CD14-positive monocyte (primary cell): ENCODE measurements at places on chromosomes 3 and 15.

DNA sequence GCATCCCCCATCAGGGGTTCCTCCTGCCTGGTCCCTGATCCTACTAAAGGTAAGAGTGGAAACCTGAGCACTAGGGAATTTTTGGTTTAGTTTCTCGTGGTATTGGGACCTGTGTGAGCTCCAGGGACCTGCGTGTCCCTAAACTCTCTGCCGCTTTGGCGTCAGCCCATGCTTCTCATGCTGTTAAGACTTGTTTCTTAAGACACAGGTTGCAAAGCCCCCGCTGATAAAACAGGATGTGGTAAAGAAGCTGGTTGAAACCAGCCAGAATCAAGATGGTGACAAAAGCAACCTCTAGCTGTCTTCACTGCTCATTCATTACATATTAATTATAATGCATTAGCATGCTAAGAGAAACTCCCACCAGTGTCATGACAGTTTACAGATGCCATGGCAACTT lies 64.6 kb downstream of the LYZL4 start:
- DNase-seq: no peak

- DNase-seq: peak; percentile 74
Measured at GRCh38 chr15:48330855-48331795, at the start of gene DUT. DUT (plus strand) TSS chr15:48331429; CDS start chr15:48331516, 87 bp downstream.

GRCh38 chr3:111143-112069 lies 85.2 kb upstream of the CHL1 start:
- no peak for DNase-seq

- DNase-seq: peak; percentile 10
Measured at GRCh38 chr15:69997813-69998212, 99.9 kb downstream of the TLE3 start.

DNA sequence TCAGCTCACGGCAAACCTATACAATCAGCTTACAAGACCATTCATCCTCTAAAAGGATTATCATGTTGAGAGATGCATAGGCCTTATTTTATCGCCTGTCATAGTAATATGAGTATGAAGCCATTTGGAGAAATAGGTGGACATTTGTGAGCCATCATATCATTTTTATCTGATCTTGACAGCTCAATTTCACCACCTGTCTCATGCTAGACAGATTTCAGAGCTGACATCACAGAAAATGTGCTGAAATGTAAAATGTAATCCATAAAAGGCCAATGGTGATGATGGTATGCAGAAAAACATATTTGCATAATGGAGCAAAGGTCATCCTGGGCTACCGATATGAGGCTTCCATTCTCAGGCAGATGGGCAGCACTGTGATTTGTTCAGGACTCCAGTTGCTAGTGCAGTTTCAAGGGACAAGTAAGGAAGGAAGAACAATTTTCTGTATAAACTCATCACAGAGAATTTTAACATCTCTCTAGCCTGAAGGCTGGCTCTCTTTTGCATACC lies 221.5 kb downstream of the ULK4 start:
- DNase-seq: no peak

DNA sequence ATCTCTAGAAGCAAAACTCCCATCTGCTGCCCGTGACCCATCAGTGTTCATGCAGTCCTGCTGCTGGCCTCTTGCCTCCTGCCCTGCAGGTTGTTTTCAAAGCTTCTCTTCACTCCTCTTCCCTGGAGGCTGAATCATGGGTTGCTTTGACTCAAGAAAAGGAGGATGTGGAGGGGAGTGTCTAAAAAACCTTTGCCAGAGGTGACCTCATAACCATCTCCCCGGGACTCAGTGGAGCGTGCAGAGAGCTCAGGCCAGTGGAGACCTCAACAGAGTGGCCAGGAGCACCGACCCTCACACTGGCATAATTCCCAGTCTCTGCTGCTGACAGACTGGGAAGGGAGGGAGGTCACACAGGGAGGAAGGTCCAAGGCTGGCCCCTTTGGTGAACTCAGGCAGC lies 60.9 kb upstream of the ITGA11 start:
- DNase-seq: no peak

- peak; percentile 30 for DNase-seq
Measured at GRCh38 chr3:44355362-44356033, 16.9 kb downstream of the TCAIM start.

- peak; percentile 51 for DNase-seq
Measured at GRCh38 chr3:17645074-17645698, 97.2 kb downstream of the TBC1D5 start.

DNA sequence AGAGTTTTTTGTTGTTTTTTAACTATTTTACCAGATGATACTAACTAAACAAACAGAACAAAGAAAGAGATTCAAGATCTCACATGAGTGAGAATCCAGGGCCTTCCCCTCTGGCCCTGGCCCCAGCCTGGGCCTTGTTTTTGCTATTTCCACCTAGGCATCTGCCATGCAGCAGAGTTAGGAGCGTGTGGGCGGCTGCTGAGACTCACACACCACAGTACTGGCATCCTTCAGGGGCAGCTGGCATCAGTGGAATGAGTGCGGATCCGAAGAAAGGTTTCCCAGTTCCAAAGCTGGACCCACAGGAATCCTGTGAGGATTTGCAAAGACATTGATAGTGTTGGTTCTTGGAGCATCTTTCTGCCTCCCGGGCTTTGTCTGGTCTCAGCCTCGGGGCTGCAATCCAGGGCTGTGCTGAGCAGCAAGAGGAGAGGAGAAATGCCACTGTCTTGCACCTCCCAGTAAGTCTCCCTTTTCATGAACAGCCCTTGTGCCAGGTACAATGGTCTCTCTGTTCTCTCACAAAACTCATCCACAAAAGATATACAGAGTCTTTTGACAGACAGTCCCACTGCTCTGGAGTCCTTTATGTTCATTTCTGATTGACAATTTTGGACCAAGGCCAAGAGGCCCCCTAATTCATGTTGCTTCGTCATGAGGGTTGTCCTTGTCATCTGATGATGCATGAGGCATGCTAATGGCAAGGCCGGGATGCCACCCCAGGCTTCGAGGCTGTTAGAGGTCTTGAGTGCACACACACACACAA lies 46.6 kb downstream of the APH1B start:
- no peak for DNase-seq

DNA sequence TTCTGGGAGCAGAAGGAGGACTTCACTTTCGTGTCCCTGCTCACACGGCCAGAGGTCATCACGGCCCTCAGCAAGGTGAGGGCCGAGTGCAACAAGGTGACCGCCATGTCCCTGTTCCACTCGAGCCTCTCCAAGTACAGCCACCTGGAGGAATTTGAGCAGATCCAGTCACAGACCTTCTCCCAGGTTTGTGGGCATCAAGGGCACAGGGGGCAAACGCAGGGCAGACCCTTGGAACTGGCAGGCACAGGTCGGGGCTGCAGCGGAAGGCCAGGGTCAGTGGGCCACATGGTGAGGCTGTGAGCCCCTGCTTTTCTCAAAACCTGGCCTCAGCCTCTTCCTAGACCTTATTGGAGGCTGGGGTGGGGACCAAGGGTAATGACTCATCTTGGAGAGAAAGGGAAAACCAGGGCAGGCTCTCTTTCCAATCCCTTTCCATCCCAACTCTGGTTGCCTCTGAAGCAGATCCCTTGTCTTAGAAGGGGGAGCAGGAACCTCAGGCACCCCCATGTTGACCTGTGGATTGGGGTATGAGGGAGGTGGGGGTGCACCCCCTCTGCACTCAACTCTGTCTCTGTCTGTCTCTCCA lies 29.5 kb downstream of the DNAH1 start:
- DNase-seq: no peak

DNA sequence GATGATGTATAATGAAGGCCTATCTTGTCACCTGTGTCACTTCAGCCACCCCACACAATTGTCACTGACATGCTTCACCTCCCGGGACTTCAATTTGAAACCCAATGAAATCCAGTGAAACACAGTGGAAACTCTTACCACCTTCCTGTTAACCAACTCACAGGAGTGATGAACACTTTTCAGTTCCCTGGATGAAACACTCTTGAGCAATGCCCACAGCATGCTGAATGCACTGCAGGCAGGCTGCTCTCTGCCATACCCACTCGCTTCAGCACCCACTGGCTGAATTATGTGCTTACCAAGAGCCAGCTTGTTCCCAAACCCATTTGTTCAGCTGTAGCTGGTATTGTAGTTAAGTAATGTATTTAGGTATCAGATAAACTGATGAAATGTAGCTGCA lies 47.0 kb downstream of the MAP2K1 start:
- DNase-seq: peak; percentile 44

GRCh38 chr15:94229591-94230369 lies 1.6 kb upstream of the MCTP2 start:
- peak; percentile 81 for DNase-seq

DNA sequence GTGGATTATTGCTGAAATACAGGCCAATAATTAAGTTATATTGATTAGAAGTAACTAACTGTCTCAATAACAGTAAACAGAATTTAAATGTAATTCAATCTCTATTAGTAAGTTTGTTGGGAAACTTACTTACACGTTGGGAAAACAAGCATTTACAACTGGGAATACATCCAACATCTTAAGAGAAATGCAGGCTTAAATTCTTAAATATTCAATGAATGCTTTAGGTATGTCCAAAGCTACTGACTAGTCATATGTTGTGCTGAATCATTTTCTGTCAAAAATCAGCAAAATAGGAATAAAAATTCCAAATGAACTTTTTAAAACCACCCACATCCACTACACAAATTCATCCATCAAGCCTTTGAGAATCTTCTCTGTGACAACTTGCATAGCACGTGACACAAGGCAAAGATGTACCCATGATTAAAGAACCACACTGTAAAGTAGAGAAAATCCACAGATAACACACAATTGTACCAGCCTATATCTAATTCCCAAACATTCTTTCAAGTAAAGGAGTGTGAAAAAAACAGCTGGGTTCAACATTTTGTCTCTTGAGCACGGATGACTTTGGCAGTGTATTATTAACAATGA lies 60.0 kb downstream of the NMNAT3 start:
- DNase-seq: no peak

GRCh38 chr3:155217591-155217990 lies 75.9 kb downstream of the STRIT1 start:
- DNase-seq: no peak

GRCh38 chr15:64089543-64090280 lies 3.9 kb downstream of the CIAO2A start:
- peak; percentile 90 for DNase-seq

DNA sequence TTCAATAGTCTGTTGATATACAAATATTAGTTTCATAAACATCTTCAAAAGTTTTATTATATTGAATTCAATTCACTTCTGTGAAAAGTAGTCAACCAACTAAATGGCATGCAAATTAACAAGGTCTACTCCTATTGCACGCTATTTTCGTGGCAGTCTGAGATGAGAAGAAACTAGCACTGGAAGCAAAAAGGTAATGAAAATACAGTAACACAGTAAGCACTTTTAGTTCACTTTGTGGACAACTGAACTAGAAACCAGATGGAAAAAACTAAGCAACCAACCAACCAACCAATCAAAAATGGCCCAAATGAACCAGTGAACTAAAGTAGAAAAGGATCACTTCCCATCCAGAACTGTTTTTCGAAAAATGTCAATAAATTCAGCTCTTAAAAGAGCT lies 55.7 kb upstream of the ACTC1 start:
- DNase-seq: no peak

- no peak for DNase-seq
Measured at GRCh38 chr3:164186095-164186494, 892.2 kb downstream of the SI start.

GRCh38 chr3:32544894-32545293 lies 25.8 kb downstream of the DYNC1LI1 start:
- no peak for DNase-seq

DNA sequence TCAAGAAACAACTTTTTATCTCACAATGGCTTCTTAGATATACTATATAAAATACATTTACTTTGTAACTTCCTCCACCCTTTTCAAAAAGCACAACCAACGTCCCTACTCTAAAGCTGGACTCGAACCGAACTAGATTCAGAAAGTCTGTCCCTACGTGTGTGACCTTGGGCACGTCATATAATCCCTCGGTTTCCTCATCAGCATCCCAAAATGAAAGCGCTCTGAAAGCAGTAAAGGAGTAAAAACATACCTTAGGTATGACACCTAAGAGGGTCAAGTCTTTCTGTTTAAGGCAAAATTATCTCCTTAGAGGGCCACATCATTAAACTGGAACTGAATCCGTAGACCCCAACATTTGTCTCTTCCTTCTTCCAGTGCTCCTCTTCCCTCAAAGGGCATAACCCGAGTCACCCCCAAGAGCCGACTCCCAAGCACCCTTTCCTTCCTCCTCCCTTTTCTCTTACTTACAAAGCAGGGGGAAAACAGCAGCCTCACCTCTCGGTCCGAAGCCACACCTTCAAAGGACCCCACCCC lies 663 bp downstream of the PDCD10 start:
- peak; percentile 18 for DNase-seq

DNA sequence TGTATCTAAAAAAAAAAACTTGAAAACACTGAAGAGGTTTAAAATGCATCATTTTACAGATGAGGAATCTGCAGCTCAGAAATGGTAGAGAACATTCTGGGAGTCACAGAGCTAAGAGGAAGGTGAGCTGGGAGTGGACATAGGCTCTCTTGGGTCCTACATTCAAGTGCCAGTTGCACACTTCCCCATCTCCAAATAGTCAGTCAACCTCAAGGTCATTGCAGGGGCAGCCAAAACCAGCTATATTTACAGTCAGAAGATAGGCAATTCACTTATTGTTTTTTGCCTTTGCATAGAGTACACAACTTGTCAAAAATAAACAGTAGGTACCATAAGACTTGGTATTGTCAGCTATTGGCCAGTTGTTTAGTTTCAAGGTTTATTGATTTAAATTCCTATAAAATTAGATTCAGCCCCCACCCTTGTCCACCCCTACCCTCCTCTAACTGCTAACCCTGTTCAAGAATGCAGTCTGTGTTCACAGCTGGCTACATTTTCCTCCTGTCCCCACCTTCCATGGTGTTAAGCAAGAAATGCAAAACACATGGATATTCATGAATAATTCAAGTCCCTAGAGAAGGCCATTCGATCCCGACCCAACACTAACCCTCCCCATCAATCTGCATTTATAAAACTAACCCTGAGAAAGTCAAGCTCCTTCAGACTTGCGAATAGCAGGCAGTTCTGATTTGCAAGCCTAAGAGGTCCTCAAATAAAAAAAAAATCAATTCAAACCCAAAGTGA lies 567.0 kb upstream of the MCTP2 start:
- DNase-seq: no peak

GRCh38 chr15:62325597-62325996 lies 160.5 kb upstream of the C2CD4B start:
- no peak for DNase-seq

- no peak for DNase-seq
Measured at GRCh38 chr3:68088216-68088615, 433.8 kb upstream of the SUCLG2 start.

GRCh38 chr15:96610757-96611156 lies 280.3 kb downstream of the NR2F2 start:
- DNase-seq: no peak

GRCh38 chr15:99100245-99101173 lies 4.4 kb upstream of the SYNM start:
- DNase-seq: peak; percentile 38

- no peak for DNase-seq
Measured at GRCh38 chr15:56410721-56411120, 45.5 kb downstream of the TEX9 start.

DNA sequence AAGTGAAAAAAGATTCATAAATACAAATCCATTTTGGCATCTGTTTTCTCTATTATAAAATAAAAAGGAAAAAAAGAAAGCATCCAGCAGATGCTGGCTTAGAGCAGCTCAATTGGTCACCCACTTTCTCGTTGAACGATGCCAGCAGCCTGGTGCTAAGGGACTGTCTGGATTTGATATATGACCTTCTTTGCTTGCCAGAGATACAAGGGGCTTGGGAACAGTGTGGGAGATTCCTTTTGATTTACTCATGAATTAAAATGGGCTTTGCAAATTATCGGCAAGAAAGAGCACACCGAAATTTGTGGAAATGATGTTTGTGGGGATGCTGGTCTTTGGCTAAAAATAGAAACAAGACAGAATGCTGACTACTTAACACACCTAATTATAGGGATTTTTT lies 210.3 kb upstream of the STT3B start:
- DNase-seq: no peak
